ENCODE measurements at places on chromosomes 11 and 22.

DNA sequence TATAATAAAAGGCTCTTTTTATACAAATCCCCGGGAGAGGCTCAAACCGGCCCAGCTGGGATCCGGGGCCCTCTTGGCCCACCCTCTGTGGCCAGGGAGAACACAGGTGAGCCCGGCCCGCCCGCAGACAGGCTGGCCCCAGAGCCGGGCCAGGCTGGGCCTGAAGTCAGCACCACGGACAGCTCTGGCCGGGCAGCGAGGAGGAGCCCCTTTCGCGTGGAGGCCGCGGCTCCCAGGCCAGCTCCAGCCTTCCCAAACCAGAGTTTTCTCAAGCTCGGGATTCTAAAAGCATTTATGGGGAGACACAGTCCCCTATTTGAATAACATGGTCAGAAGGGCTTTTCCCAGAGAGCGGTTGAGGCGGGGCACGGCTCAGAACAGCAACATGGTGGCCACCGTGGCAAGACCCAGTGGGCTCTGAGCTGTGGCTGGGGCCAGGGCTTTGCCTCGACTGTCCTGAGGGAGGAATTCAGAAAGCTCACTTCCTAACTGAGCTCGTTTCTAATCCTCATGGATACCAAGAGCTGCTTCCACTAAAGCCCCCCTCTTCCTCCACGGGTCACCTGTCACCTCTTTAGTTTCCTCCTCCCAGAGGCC, 115.4 kb downstream of the BRD1 start:
- no peak for DNase-seq

DNA sequence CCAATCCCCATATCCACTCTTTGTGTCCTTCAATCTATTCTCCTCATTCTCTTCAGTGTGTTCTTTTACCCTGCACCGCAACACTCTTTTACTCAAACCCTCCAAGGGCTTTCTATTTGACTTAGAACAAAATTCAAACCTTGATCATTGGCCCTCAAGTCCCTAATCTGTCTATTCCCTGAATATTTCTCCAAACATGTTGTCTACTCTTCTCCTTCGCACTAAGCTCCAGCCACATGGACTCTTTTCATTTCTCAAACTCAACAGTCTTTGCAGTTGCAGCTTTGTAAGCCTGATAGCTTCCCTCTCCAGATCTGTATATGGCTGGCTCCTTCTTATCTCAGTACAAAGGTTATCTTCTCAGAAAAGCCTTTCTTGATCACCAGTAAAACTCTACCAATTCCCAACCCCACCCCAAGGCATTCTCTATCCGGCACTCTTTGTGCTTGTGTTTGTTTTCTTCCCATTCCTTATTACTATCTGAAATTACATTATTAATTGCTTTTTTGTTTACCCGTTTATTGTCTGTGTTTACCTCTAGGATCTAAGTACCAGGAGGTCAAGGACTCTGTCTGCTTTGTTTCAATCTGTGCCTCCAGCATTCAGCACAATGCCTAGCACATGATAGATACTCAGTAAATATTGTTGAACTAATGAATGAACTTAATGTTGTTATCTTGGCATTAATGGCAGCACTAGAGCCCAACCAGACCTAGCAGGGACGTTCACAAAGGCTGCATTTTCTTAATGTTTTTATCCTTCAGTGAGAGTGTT, 147.4 kb downstream of the BBOX1 start:
- DNase-seq = no peak

GRCh38 chr22:48309115-48309705, 1518.5 kb downstream of the BRD1 start:
- no peak for DNase-seq

- no peak for DNase-seq
Observed at GRCh38 chr11:105206633-105207032, 67.1 kb upstream of the CARD18 start.

- no peak for DNase-seq
Observed at GRCh38 chr11:64230985-64231365, 627 bp downstream of the DNAJC4 start.

Data from SW 1271 (cell line).